ENCODE measurements at places on chromosomes 11 and 22.
A peak's percentile ranks its signal among the peaks of the same experiment; 100 is the strongest.

DNA sequence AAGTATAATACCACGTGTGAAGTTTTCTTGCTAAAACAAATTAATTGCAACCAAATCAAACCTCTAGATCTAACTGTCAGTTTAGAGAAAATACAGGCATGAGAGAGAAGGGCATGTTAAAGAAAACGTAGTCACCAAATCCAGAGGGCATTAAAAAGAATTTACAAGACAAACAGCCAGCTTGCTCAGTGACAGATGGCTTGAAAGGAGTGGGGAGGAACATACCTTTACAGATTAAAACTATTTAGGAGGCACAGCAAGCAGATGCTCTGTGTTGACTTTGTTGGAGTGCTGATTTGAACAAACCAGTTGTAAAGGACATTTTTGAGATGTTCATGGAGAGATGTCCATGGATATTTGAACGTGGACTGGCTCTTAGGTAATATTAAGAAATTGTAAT, 96.9 kb downstream of the ATXN10 start:
- DNase-seq = no peak

GRCh38 chr11:32597921-32598320, 14.3 kb downstream of the EIF3M start:
- DNase-seq = no peak

GRCh38 chr11:69450064-69450856, 31.2 kb upstream of the LINC01488 start:
- no peak for DNase-seq

DNA sequence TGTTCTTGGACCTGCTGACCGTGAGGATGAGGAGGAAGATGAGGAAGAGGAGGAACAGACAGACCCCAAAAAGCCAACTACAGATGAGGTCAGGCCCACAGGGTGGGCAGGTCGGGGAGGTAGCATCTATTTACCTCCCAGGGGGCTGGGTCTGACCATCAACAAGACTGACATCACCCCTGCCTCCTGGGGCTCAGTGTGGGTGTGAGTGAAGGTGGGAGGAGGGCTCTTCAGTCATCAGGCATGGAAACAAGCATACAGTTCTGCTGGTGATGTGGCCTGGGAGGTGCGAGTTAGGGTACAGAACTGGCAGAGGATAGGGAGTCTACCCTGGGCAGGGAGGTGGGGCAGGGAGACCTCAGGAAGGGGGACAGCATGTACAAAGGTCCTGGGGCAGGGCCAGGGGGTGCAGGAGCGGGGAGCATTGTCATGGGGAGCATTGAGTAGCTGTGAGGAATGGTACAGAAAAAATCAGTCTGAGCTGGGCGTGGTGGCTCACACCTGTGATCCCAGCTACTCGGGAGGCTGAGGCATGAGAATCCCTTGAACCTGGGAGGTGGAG, 8.9 kb downstream of the PLCB3 start:
- DNase-seq = no peak

GRCh38 chr11:129750343-129751292, 65.0 kb upstream of the TMEM45B start:
- peak; percentile 66 for DNase-seq

All from stimulated activated CD4-positive, alpha-beta T cell treated with anti-CD3 and anti-CD28 coated beads, Interleukin-4, amount 100 ng/mL, for 48 hours (primary cell).